Left ventricle myocardium inferior (tissue), 1 donor: ENCODE measurements at places on chromosomes 3 and 15.

DNA sequence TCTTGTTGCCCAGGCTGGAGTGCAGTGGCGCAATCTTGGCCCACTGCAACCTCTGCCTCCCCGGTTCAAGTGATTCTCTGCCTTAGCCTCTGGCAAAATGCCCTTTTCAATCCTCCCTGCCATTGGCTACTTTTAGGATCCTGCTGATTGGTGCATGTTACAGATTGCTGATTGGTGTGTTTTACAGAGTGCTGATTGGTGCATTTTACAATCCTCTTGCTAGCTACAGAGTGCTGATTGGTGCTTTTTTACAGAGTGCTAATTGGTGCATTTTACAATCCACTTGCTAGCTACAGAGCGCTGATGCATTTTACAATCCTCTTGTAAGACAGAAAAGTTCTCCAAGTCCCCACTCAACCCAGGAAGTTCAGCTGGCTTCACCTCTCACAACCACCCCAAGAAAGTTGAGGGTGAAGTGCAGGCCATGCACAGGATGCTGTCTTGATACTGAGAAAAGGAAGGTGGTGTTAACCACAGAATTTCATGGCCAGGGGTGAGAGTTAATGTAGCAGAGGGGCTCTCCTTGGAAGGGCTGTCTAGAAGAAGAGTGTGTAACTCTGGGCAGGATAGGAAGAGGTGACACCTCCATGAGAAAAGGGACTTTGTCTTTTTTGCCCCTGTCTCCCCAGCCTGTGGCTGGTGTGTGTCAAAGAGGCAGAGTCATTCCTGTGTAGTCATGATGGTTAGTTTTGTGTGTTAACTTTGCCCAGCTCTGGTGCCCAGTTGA is 145.9 kb downstream of the APBA2 start:
- no peak for DNase-seq

DNA sequence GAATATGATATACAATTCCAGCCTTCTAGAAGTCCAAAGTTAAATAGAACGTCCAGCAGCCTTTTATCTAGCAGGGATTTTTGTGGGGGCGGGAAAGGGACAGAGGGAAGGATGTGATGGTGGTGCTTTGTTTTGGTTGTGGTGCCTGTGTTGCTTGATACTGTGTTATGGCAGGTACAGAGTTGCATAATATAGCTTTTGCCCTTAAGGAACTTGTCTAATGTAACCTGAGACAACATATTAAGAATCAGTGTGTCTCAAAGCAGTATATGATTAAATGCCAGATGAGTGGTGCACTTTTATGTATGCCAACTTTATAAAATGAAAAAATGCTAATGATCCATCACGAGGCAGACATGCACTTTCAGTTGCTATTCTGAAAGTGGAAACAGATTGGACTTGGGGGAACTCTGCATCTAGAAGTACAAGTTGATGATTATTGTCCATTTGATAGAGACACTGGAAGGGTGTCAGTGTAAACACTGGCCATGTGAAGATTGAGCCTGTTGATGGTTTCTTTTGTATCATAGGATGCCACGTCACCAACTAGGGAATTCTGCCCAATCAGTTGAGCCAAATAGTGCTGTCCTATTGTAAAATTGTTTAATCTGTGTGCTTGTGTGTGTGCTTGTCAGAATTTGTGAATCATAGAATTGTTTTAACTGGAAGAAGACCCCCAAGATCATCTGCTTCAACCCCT is 23.0 kb downstream of the NEO1 start:
- no peak for DNase-seq

- peak; percentile 46 for DNase-seq
Measured at GRCh38 chr3:146469150-146470017, at the start of gene PLSCR2. TSS of gene PLSCR2 (minus strand) at chr3:146469561. CDS start at chr3:146459904, 9,657 bp downstream.

- DNase-seq, result no peak
Measured at GRCh38 chr3:60133269-60134162, 1083.7 kb upstream of the CFAP20DC start.

DNA sequence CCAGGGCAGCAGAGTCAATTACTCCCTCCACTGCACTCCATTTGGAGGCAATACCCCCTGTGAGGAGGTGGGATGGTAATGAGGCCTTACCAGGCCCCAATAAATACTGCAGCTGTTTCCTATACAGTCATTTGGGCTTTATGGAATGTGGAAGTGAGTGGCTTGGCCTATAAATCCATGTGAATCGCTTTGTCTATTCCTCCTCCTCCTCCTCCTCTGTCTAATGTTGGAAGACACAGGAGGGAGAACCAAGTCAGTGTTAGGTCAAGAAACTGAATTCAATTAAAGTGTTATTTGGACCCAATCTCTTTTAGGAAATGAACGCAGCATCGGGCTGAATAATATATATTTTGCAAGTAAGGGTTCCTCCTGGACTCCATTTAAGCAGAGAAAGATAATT is 17.3 kb upstream of the SRGAP3 start:
- no peak for DNase-seq

GRCh38 chr3:65342084-65342683 is 654.4 kb upstream of the ADAMTS9 start:
- peak; percentile 29 for DNase-seq

DNA sequence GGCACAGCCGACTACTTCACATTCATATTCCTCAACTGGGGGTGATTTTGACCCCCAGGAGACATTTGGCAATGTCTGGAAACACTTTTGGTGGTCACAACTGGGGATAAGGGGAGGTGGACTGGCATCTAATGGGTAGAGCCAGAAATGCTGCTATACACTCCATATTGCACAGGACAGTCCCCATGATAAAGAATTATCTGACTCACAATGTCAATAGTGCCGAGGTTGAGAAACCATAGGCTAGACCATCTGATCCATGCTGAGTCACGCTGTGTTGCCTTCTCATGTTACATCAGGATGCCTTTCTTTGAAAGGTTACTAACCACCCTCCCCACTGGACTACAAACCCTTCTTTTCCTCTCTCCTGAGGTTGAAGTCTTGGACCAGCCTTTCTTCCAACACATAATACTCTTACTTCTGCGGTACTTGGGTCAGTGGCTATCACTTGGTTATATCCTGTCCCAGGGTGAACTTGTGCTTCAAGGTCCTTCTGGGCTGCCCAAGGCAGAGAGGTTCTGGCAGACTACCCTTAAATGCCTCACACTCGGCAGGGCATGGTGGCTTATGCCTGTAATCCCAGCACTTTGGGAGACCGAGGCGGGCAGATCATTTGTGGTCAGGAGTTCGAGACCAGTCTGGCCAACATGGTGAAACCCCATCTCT is 68.8 kb downstream of the CTNNB1 start:
- DNase-seq, result no peak

DNA sequence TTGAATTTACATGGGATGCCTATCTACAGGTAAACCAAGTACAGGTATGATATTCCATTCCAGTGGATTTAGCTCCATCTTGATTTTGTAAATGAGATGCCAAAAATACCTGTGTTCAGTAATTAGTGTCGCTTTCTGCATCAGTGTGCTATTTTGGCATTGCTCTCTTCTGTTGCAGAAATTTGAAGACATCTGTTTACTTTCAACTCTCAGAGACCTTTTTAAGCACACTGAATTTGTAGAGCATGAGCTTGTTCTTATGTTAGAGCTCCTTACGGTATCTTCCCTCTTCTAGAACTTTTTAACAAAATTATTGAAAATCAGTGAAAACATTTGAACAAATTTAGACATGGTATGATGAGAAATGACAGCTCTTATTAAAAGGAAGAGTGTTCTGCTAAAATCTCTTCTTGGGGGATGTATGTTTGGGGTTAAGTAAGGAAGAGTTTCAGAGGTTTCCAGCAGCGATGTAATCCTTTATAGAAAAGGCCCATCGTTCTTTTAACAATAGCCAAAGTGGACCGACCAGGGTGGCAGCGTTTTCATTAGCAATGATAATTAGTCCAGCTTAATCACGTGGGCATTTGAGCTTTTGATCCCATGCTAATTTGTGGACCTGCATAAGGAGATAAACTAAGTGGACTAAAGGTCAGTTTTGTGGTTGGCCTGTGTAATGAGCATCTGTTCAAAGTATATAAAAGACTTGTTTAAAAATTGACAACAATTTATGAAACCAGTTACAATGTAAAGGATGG is 385.4 kb downstream of the PTPRG start:
- DNase-seq, result no peak

DNA sequence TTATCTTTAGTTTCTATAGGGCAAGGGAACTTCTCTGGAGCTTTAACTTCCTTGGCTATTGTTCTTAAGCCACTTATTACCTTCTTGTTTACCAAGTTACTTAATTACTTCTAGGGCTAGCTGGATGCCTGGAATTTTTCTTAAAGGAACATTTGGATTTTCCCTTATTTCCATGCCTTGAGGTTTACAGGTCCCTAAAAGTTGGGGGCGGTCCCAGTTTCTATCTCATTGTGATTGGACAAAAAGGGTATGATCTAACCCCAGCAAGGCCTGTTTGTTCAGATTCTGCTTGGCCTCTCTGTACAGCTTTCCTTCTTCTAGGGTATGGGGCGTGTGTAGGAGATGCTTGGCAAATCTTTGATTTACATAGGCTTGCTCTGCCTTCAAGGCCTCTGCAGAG is 17.4 kb downstream of the PDHB start:
- no peak for DNase-seq
